ENCODE measurements at places on chromosomes 4 and X. TPM values are rescaled to one million over a fixed set of nuclear protein-coding genes. Genes with fewer than 3 reads are reported as not detected.

The DCUN1D4 gene
- total RNA-seq, result 36.4 TPM

The JCHAIN gene
- total RNA-seq, result 2.6 TPM

The ADAM29 gene
- not detected for total RNA-seq

DNA sequence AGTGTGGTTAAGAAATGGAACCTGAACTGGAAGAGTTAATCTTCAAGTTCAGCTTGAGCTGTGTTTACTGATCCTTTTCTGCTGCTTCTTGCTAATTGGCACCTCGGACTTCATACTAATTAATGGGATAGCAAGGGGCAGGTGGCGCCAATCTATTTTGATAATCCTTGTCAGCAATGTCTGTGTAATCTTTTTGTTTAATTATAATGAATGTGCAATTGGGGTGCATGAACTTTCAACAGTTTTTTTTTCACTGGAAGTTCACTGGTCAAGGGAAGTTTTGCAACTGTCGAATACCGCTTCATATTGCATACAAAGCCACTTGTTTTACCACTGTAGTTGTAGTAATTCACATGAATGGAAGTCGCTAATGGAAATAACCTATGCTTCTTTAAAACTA, 261.0 kb downstream of the BMPR1B start:
- DNase-seq, result no peak

GRCh38 chr4:113500424-113500823, 261.1 kb downstream of the CAMK2D start:
- DNase-seq, result no peak

DNA sequence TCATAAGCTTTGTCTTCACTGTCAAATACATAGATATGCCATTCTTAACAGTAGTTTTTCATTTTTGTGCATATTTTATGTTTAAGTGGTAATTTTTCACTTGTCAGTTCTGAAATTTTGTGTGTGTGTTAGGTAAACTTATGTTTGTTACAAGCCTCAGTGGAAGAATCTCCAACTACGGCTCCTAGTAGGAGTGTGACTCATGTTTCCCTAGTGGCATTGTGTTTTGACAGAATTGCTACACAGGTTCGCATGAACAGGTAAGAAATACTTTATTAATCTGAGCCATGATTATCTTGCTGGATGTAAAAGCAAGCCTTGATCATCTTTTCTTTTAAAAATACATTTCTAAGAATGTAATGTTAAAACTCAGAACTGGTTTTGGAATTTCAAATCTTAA, 94.4 kb downstream of the BLTP1 start:
- no peak for DNase-seq

GRCh38 chr4:23324021-23324690, 565.7 kb downstream of the PPARGC1A start:
- no peak for DNase-seq

- no peak for DNase-seq
These were observed 77.9 kb downstream of the EFHC2 start for GRCh38 chrX:44265559-44265958.

GRCh38 chr4:188341428-188341827, 202.2 kb downstream of the TRIML1 start:
- DNase-seq, result no peak

DNA sequence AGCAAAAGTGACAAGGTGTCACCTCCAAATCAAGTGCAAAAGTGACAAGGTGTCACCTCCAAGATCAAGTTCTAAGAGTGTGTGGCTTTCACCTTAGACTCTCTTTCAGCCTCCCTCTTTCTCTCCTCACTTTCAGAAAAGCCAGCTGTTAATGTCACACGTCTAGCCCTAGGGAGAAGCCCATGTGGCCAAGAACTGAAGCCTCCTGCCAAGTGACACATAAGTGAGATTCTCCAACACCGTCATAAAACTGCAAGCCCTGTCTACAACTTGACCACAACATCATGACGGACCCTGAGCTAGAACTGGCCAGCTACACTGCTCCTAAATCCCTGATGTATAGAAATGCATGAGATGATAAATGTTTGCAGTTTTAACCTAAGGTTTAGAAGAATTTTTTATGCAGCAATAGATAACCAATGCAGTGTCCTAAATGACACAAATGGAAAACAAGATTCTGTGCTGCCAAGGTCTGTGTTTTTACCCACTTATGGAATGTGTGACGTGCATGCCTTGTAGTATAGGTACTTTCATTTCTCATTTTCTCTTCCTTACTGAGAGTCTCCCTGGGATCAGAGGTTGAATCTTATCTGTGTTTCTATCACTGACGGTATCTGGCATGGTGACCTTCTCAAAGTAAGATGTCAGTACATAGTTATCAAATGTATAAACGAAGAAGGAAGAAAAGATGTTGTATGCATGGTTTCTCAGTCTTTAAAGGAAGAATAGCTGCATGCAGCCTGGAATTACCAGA, 25.0 kb downstream of the NLGN4X start:
- no peak for DNase-seq

- no peak for DNase-seq
These were observed 343.1 kb upstream of the NOCT start for GRCh38 chr4:138672393-138672976.

DNA sequence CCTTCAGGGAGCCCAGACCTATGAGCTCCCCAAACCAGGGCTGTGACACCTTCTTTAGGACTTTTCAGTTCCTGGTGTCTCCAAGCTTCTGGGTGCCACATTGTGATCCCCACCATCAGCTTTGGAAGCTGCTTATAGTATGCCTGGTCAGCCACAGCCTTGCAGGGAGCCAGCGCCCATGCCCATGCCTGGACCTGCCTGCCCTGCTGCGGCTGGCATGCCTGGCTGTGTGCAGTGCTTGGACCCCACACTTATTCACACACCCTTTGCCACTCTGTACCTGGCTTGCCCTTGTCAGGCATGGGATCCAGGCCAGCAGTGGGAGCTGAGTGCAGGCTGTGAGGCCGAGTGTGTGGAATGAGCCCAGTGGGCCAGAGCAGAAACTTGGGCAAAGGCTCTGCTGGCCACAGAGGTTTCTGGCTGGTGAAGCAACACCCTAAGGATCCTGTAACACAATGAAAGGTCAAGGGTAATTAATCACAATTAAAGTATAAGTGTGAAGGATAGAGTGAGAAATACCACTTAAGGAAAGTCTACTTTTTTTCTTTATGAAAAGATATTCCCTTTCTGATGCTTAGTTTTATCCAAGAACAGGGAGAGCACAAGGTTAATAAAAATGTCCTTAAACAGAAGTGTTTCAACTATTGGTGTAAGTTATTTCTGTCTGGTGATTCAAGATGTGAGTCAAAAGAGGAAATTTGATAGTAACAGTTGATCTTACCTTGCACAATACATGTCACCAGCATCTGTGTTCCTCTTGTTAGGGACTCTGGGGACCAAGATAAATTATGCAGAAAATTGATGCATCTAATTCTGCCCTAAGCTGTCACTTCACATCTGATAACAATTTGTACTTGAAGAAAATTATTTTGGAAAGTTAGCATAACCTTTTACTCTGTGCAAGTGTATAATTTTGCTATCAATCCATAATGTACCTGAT, 161.8 kb downstream of the FAM47A start:
- DNase-seq, result no peak

DNA sequence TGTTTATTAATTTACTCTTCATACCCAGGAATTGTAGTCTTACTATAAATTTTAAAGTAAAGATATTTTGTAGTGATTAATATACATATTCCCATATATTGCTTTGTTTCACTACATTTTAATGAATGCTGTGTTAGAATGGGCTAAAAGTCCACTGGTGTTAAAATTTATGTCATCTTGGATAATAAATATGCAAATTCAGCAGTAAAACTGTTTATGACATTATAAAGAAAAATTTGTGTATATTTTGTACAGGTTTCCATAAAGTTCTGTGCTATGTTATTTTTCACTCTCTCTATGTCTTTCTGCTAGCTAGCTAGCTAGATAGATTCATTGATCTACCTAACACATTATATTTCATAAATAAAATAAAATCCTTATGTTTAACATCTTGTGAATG, 1071.2 kb downstream of the FAT4 start:
- DNase-seq, result no peak

- DNase-seq, result no peak
These were observed 160.3 kb downstream of the ANK2 start for GRCh38 chr4:113209652-113210320.

DNA sequence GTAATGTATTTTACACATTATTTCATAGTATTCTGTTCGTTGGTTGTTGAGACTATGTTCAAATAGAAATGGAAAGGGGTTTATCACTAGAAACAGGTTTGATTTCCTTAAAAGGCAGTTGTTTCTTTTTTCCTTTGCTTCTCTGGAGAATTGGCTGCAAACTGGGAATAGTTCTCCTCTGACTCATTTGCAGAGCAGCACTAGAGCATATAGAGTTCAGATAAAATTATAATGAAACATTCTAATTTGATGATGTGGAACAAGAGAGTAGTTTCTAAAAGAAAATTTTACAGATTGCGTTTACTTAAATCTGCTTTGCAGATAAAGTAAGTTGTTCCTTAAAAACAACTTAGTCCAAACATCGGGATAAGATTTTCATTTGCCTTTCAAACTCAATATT, 29.7 kb downstream of the SYNPO2 start:
- DNase-seq, result peak; percentile 80

DNA sequence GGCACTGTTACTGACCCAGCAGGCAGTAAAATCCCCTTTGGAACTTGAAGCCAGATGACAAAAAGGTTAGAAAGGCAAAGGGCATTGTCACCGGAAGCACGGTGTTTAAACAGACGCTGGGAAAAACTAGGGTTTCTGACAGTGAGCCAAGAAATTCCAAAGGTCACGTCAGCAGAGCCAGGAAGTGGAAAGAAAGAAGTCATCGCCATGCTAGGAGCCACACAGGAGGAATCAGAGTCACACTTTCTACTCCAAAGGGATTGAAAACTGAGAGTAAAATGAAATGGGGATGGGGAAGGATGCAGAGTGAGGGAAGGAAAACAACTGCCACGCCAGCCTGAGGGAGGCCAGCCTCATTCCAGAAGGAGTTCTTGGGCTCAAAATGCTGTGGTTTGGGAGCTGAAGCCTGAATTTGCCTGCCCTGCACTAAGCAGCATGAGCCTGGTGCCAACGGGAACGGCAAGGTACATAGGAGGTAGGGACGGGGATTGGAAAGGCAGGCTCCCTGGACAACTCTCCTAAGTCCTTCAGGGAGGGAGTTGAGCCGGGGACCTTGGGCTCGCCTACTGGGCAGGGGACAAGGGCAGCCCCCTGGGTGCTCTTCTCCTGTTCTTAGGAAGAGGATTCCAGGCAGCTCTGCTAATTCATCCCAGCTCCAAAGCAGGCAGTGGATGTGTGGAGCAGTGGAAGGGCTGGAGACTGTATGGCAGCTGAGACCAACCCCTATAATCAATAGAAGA, 66.8 kb downstream of the SOWAHB start:
- peak; percentile 98 for DNase-seq

DNA sequence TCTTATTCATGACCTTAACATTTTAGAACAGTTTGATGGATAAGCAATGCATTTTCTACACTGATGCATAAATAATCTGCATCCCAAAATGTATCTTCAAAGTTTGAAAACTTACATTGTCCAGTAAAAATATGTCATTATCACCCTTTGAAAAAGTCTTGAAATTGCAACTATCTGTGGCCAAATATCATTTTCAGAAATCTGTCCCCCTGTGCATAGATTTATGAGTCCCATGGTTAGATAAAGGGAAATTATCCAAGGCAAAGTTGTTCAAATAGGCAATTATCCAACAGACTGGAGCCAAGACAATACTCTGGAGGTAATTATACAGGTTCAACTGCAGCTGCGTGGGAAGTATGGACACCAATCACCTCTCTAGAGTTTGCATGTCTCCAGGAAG, 182.5 kb upstream of the INTU start:
- DNase-seq, result no peak

Data from fibroblast of villous mesenchyme (primary cell).